ENCODE measurements at places on chromosomes 16 and 17.

- no peak for DNase-seq
Observed at GRCh38 chr17:12744298-12744697, 45.0 kb upstream of the ARHGAP44 start.

GRCh38 chr17:70144260-70144846, 25.0 kb upstream of the KCNJ2 start:
- no peak for DNase-seq

GRCh38 chr17:15921640-15922039, 23.3 kb upstream of the ADORA2B start:
- DNase-seq, result no peak

GRCh38 chr17:14434506-14434905, 133.6 kb downstream of the HS3ST3B1 start:
- no peak for DNase-seq

GRCh38 chr16:12440228-12440530, 363.5 kb downstream of the CPPED1 start:
- no peak for DNase-seq

Data from NCI-H1436 treated with DMSO at 0.1 percent for 48 hours (cell line).